ENCODE measurements at places on chromosomes 1 and 21. TPM values are rescaled to one million over a fixed set of nuclear protein-coding genes. Genes with fewer than 3 reads are reported as not detected.

GRCh38 chr1:16205891-16206546 is 6.4 kb downstream of the ARHGEF19 start:
- no peak for DNase-seq

GRCh38 chr1:61132176-61132638 is 49.8 kb downstream of the NFIA start:
- DNase-seq, result peak; percentile 17

DNA sequence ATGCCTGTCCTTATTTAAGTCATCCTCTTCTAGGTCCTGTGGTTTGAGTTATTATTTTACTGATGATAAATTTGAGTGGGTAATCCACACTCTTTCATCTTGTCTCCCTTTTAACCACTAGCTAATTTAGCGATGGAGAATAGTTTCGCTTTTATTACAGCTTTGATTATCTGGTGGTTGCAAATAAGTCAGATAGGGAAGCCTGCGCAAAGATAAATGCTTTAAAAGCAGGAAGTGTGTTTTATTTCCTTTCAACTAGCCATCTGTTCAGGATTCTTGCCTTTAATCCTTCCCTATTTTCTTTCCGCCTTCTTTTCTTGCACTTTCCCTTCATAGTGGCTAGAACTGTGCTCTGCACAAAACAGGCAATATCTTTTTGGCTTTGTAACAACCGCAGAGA is 129.0 kb downstream of the TGFB2 start:
- DNase-seq, result no peak

- DNase-seq, result no peak
Observed at GRCh38 chr1:61223140-61223539, 140.8 kb downstream of the NFIA start.

DNA sequence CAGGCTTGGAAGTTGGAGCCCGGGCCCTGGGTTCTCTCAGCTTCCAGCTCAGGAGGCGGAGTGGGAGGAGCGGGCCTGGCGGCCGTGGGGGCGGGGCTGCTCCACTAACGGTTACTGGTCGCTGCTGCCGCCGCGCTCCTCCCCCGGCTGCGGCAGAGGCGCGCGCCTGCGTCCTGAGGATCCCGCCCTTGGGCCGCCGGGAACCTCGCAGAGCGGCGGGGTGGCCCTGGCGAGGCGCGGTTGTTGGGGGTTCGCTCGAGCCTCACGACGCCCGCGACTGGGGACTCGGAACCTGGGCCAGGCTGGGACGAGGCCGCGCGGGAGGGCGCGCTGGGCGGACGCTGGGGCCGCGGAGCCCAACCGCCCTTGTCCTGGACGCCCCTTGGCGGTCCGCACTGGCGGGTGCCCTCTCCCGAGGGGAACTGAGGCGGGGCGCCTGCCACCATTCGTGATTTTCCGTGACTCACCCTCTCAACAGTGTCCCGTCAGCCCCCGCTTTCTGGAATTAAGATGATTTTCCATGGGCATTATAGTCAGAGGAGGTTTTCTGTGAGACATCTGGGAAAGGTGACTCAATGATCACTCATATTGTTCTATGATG is 34.1 kb downstream of the OR2G3 start:
- DNase-seq, result no peak

- DNase-seq, result no peak
Observed at GRCh38 chr1:29962831-29963247, 726.5 kb downstream of the PTPRU start.

DNA sequence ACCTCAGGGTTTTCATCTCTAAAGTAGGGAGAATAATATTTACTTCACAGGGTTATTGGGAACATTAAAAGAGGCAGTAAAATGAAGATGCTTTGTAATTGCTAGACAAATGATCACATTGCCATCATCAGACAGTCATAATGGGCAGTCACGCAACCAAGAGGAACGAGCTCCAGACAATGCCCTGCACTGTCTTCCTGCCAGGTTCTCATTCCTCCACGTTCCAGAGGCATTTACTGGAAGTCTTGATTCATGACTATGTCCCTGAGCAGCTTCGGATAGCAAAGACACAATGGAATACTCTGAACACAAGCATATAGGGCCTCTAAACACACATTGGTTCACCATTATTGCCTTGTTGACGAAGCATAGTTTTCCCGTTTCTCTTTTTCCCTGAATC is 389.7 kb downstream of the NTNG1 start:
- DNase-seq, result peak; percentile 13

DNA sequence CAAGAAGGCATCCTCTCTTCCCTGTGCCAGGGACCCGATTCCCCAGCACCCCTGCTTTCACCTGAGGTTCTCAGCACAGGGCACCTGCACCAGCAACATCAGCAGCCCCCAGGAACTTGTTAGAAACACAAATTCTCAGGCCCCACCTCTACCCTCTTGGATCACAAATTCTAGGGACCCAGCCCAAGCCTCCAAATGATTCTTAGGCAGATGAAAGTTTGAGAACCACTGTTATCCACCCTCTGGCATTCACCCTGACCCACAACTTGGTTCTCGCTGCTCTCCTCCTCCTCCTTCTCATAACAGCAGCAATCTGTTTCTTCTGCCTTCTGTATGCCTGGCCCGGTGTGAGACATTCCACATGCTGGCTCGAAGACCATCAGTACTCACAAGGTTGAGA is 60.3 kb upstream of the HIVEP3 start:
- no peak for DNase-seq

- DNase-seq, result no peak
Observed at GRCh38 chr1:169099561-169099960, 6.9 kb upstream of the ATP1B1 start.

DNA sequence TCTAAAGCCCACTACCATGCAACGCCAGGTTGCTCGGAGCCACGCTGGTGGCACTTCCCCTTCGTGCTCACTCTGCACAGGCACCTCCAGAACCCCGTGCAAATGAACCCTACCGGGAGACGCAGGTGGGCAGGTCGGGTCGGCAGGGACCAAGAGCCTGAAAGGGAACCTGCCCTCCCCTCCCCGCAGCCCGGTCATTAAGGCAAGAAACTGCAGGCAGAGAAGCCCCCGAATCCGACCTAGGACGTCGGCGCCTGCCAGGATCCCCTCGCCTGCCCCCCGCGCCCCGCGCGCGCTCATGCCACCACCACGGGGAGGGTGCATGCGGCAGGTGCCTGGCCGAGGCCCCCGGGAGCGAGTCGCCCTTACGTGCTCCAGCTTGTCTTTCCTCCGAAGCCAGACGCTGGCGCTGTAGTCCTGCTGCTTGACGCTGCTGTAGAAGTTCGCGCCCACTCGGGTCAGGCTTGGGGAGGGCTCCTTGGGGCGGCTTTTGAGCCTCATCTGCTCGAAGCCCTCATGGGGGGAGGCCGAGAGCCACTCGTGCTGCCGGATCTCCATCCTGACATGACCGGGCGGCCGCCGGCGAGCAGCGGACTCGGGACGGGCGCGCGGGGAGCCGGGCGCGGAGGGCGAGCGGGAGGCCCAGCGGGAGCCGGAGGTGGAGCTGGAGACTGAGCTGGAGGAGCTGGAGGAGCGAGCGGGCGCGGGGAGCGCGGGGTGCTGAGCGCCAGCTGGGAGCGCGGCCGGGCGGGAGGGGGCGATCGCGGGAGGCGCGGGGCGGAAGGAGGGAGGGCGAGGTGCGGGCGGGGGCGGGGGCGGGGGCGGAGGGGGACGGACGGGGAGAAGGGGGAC is 552 bp downstream of the PLD5 start:
- no peak for DNase-seq

GRCh38 chr1:238223076-238223640 is 332.4 kb upstream of the ZP4 start:
- DNase-seq, result peak; percentile 58

DNA sequence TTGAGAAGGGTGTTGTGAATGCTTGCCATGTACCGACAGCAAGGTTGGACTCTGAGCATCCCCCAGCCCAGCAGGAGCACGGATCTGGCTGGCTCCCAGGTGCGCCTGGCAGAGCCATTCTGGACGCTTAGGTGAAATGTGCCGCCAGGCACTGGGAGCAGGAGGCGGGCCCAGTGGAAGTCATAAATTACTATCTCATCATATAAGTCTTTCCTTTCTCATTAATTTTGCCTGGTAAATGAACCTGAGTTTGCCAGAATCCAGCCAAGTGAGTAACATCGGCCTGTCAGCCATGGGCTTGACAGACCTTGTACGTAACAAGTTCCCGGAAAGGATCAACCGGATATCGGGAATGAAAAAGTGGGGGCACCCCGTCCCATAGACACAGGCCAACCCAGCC is 179.5 kb upstream of the ARHGEF16 start:
- no peak for DNase-seq

DNA sequence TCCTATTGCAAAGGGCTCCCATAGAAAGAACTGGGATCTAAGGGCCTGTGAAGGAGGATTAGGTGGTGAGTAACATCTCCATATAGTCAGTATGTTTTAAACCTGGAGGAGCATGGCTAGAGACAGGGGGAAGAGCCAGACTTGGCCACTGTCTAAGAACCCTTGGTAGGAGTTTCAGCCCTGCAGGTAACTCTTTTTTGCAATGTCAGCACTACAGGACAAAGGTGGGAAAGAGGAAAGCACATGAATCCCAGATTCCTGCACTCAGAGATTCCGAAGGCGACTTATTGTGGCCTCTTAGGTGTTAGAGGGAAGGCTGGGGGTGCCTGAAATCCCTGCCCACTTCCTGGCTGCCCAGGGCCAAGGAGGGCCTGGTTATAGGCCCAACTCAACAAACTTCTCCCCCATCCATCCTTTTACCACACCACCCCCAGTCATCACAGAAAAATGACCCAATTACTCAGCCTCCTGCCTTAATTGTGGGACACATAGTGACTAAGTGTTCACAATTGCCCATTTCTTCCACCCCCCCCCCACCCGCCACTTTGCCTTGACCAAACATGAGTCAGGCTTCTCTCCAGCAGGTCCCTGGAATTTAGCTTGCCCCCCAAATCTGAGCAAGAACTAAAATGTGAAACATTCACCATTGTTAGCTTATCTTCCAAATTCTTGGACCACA is 1.9 kb upstream of the NTNG1 start:
- peak; percentile 71 for DNase-seq

- no peak for DNase-seq
Observed at GRCh38 chr1:160460214-160460642, 59.9 kb downstream of the VANGL2 start.

DNA sequence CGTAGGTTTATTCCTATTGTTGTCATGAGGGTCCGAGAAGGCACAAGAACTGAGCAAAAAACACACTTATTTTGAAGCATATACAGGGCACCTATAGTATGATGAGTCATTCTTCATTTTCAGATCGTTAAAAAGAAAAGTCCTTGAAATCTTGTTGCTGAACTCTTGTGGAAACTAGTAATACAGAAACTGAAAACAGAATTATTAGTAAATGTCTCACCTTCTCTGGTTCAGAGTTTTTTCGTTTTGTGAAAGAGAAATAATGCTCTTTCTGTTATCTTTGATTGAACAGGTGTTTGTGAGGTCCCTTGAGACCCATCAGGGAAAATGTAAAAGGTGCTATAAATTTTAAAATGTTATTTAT is 102.0 kb upstream of the COA6 start:
- no peak for DNase-seq

DNA sequence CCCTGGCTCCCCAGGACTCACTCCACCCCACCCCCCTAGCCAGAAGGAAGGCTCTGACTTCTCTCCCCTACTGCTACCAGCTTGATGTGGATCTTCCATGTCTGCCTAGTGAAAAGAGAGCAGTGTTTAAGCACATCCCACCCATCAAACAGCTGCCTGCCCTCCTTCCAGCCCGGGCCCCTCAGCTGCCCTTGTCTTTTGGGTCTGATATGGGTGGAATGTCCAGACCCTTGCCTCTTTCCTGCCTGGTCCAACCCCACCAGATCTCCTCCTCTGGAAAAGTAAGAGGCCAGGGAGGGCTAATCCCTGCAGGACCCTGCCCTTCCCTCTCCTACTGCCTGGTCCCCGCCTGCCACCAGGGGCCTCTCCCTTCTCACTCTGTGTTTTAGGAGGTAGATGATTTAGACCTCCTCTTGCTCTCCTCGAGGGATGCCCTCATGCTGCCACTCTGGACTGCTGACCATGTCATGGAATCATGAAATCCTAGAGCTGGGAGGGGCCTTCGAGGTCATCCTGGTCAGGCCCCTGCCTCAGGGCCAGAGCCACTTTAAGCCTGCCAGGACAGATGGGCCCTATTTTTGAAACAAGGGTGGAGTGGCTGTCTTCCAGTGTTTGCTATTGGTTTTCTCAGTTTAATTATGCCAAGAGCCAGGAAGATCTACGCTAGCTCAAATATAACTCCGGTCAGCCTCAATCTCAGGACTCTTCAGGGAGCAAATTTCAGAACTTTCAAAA is 15.8 kb upstream of the HSPG2 start:
- DNase-seq, result no peak

- DNase-seq, result peak; percentile 29
Observed at GRCh38 chr1:182080955-182081582, 19.6 kb upstream of the ZNF648 start.

GRCh38 chr1:22831729-22832413 is 121.2 kb downstream of the EPHB2 start:
- DNase-seq, result peak; percentile 97

- DNase-seq, result no peak
Observed at GRCh38 chr1:161206411-161207140, 4.4 kb downstream of the NDUFS2 start.

DNA sequence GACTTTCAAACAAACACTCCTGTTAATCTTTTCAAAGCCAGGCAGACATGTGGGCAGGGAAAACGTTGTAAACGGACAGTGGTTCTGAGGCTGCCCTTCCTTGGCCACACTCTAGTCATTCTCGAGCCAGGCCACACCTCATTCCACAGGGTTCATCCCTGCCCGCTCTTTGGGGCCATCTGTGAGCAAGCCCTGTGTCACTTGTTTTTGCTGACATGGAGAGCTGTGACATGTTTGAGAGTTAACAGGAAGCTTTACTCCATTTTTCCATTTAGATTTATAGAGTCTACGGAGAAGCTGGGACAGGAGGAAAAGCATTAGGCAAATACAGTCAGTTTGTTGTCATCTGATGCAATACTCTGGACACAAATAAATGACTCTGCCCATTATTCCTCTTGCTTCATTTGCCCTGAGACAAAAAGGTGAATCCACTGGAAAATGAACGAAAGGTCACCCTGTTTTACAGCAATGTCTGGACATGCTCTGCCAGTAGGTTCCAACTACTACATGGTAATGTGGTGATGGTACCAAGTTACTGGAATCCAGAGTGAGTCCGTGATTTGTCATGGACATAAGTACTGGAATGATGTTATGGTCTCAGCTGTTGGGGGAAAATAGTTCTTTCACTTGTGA is 126.9 kb downstream of the CLIC6 start:
- peak; percentile 77 for DNase-seq

GRCh38 chr1:90318431-90318830 is 323.5 kb downstream of the ZNF326 start:
- DNase-seq, result no peak

DNA sequence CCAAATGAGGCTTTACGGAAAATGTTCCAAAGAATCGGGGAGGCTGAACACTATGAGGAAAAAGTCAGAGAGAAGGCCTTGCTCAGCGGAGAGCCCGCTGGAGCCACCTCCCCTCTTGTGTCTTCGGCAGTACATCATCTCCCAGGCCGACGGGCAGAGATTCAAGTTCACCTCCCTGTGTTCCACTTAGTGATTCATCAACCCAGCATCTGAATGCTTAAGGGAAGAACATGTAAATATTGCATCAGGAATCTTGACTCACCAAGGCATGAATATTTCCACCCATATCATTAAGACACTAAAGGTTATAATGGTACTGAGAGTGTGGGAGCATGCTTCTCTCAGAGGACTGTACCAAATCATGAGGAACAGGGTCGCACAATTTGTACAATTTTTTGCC is 172.5 kb downstream of the ST6GALNAC5 start:
- DNase-seq, result peak; percentile 94

The PLA2G2A gene
- total RNA-seq, result not detected

The OR2M3 gene
- total RNA-seq, result not detected

The MYBPH gene
- not detected for total RNA-seq

The ORC1 gene
- 5.5 TPM for total RNA-seq

The PIGR gene
- not detected for total RNA-seq

The IVL gene
- not detected for total RNA-seq

The SH3BP5L gene
- 39.8 TPM for total RNA-seq

The CDA gene
- total RNA-seq, result 13.6 TPM

Data from HFFc6 (cell line).